Amygdala (tissue), 56 donors: ENCODE measurements at places on chromosomes 12 and 14.

DNA sequence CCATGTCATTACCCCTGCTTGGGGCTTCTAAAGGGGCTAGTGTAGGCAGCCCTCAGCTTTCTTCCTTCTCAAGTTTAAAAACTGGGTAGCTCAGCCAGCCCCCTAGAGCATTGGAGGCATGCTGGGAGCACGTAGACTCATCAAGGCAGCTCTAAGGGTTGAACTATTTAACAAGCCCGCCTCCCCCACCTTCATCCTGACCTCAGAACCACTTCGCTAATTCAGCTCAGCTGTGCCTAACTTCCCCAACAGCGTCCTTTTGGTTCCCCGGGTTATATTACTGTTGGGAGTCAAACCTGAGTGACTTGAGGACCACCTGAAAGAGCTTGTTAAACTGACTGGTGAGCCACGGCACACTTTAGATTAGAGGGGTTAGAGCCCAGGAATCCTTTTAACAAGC, 30.1 kb downstream of the MAX start:
- DNase-seq, result no peak

DNA sequence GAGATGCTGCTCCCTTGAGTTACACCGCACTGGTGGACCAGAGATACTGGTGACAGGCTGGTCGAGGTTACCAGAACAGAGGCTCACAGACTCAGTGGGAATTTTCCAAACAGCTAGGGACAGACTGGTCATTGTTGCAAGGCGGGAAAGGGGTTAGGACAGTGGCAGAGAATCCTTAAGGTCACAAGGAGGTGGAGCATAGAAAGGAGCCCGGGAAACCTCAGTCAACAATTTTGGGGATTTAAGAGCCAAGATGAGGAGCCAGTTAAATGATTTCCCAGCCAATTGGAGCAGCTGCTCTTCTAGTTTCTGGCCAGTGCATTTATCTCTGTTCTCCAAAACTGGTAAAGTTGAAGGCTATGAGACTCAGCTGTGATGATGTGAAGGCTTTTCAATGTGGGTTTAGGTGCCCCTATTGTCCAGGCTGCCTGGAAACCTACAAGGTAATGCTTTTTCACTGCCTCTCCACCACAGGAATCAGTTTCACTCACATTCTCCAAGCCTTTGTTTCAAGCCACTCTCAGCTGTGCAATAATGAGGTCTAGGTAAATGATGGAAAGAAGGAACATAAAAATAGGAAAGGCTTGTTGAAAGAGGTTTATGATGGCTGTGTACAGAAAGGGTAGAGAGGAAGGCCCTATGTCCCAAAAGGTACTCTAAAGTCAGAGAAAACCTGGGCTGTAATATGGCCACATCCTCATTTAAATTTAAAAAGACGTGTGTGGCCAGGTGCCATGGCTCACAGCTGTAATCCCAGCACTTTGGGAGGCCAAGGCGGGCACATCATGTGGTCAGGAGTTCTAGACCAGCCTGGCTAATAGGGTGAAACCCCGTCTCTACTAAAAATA, 7.0 kb upstream of the TNS2 start:
- DNase-seq, result no peak

- no peak for DNase-seq
Measured at GRCh38 chr12:104454997-104455396, 1.8 kb upstream of the CHST11 start.

DNA sequence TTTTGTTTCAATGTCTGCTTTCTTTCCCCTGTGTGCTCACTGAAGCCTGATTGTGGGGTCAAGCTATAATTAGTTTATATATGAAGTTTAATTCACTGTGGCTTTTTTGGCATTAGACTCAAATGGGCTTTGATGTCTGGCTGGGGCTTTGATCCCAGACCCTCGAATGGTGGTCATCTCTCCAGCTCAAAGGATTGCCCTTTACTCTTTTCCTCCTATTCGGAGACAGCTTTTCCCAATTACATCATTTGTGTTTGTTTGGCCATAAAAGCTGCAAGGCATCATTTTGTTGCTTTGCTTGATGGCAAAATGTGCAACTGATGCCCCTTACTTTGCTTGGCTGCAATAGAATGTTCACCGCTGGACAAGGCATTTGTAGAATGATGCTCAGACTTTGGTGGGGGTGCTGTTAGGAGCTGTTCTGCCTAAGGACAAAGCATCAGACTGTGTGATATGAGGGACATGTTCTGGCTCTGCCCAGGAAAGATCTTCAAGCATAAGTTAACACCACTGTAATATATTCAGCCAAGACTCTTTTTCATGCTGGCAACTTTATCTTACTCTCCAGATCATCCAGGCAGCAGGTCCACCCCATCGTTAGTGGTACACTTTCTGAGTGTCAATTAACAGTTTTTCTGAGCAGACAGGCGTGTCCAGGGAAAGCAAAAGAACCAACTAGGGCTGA, 3.2 kb upstream of the DACT1 start:
- no peak for DNase-seq

DNA sequence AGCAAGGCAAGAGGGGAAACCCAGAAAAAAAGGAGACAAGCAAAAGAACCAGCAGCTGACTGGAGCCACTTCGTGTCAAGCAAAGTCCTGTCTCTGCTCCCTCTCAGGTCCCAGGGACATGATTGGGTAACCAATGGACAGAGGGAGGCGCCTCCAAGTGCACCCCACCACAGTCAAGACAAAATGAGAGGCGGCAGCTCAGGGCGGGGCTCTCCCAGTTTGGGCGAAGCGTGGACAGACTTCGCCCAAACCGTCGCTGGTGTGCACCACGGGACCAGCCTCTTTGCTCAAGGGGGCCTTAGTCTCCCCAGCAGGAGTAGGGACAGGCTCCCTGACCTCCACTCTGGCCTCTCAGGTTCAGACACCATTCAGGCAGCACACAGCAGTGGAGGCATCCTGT, 1.5 kb upstream of the BEGAIN start:
- no peak for DNase-seq

- no peak for DNase-seq
Measured at GRCh38 chr12:12081836-12082497, 11.2 kb downstream of the BCL2L14 start.

- DNase-seq, result no peak
Measured at GRCh38 chr12:124131659-124132058, 158.6 kb downstream of the ZNF664 start.

- DNase-seq, result no peak
Measured at GRCh38 chr12:95104919-95105452, 31.6 kb upstream of the NR2C1 start.

GRCh38 chr12:89544681-89545184, 18.9 kb upstream of the POC1B start:
- peak; percentile 41 for DNase-seq

- no peak for DNase-seq
Measured at GRCh38 chr14:46323404-46323762, 328.2 kb downstream of the RPL10L start.

DNA sequence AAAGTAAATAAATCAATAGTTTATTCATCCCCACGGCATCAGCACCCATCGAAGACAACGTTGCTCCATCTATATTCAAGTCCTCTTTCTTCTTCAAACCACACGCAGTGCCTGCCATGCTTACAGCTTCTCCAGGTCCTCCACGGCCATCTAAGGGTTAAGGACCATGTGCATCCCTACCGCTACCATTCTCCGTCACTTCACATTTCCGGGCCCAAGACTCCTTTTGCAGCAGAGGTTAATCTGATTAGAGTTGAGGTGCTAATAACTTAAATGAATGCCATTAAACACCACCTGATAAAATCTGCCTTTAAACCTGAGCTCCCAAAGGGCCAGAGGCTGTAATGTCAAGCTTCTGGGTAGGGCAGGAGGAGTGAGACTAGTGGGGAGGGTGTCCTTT, 79.7 kb upstream of the CCND2 start:
- DNase-seq, result no peak

- DNase-seq, result no peak
Measured at GRCh38 chr14:60346706-60347105, 97.7 kb downstream of the PPM1A start.

GRCh38 chr14:100618318-100618693, 31.1 kb upstream of the BEGAIN start:
- DNase-seq, result peak; percentile 58

GRCh38 chr14:26124896-26125438, 472.9 kb downstream of the NOVA1 start:
- no peak for DNase-seq

- DNase-seq, result no peak
Measured at GRCh38 chr12:116184763-116185162, 92.7 kb downstream of the MED13L start.

DNA sequence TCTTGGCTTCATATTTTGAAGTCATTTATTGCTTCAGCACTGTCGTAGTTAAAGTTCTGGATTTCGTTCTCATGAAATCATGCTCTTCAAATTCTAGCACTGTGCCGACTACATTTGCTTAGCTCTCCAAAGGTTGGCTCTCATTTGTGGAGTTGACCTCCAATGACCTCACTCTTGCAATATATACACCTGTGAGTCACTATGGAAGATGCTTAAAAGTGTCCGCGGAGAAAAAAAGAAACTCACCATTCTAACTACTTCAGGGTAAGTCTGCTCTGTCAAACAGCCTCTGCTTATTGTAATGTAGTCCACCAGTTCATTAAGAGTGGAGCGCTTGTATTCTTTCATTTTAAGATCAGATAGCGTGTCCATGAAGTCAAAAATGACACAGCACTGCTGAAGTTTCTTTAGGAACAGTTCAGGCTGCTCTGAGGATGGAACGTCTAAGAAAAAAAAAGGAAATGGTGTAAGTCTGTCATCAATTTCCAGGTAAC, 89.7 kb downstream of the PPP2R5E start:
- no peak for DNase-seq

- no peak for DNase-seq
Measured at GRCh38 chr12:3580094-3580749, 89.2 kb downstream of the PRMT8 start.

GRCh38 chr12:28925719-28926376, 223.2 kb upstream of the FAR2 start:
- no peak for DNase-seq

DNA sequence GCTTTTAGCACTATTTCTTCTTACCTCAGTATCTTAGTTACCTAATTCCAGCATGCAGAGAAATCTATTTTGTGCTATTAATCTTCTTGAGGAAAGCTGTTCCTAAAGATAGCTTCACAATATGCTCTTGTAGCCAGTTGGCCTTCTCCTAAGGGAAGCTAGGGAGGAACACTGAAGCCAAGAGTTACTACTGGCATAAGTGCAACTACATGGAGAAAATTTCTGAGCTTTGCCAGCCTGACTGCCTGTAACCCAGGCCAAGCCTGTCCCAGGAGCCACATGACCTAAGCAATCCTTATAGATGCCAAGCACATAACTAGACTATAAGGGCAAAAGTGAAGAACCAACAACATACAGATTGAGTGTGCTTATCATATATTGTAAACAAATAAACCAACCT, 890.2 kb downstream of the FLRT2 start:
- DNase-seq, result no peak

DNA sequence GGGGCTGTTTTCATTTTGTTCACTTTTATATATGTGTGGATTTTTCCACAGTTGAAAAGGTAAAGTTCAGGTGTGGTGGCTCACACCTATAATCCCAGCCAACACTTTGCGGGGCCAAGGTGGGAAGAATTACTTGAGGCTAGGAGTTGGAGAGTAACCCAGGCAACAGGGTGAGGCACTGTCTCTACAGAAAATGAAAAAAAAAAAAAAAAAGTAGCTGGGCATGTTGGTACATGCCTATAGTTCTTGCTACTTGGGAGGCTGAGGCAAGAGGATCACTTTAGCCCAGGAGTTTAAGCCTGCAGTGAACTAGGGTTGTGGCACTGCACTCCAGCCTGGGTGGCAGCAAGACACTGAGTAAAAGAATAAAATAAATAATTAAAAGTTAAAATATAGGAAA, 326.5 kb downstream of the NAV3 start:
- no peak for DNase-seq

GRCh38 chr14:99648027-99648784, 3.3 kb downstream of the HHIPL1 start:
- no peak for DNase-seq

DNA sequence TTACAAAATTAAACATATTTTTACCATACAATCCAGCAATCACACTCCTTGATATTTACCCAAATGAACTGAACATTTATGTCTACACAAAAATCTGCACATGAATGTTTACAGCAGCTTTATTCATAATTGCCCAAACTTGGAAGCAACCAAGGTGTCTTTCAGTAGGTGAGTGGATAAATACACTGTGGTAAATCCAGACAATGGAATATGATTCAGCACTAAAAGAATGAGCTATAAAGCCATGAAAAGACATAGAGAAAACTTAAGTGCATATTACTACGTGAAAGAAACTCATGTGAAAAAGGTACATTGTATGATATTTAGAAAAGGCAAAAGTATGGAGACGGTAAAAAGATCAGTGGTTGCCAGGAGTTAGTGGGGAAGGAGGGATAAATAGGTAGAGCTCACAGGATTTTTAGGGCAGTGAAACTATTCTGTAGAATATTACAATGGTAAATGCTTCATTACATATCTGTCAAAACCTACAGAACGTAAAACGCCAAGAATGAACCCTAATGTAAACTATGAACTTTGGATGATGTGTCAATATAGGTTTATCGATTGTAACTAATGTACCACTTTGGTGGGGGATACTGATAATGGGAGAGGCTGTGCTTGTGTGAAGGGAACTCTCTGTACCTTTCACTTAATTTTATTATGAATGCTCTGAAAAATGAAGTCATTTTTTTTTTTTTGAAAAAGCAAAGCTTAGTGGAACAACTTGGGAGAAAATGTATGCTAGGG, 295.7 kb downstream of the CEP128 start:
- DNase-seq, result no peak

DNA sequence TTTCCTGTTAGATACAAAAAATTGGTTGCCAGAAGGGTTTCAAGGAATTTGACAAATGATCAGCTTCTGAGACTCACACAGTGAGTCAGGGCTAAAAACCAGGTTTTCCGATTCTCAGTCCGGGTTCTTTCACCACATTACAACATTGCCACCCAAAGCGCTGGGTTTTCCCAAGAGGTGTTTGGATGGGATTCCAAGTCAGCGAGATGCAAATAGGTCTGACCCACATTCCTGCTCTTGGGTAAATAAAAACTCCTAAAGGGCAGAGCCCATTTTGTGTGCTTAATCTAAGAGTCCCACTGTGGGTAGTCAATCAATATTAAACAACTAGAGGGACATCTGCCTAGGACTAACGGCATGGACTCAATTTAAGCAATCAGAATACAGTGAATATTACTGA, 5.4 kb upstream of the RIC8B start:
- no peak for DNase-seq

GRCh38 chr14:102320033-102320660, 601 bp downstream of the ZNF839 start:
- no peak for DNase-seq

DNA sequence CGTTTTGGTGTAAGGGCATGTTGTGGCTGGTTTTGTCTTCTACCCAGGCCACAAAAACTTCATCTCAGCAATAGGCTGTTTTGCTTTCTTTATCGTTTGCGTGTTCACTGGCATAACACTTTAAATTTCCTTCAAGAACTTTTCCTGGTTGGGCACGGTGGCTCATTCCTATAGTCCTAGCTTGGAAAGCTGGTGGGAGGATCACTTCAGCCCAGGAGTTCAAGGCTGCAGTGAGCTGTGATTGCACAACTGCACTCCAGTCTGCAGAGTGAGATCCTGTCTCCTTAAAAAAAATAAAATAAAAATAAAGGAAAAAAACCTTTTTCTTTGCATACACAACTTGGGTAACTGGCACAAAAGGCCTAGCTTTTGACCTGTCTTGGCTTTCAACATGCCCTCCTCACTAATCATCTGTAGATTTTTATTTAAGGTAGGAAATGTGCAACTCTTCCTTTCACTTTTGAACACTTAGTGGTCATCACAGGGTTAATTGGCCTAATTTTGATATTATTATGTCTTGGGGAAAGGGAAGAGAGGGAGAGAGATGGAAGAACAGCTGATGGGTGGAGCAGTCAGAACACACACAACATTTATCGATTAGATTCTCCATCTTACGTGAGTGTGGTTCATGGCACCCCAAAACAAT, 78.9 kb upstream of the PSMA6 start:
- no peak for DNase-seq

GRCh38 chr12:52323001-52323400, 1.8 kb upstream of the KRT83 start:
- DNase-seq, result no peak
